GM12865 (cell line): ENCODE measurements at places on chromosomes 1 and 21.

DNA sequence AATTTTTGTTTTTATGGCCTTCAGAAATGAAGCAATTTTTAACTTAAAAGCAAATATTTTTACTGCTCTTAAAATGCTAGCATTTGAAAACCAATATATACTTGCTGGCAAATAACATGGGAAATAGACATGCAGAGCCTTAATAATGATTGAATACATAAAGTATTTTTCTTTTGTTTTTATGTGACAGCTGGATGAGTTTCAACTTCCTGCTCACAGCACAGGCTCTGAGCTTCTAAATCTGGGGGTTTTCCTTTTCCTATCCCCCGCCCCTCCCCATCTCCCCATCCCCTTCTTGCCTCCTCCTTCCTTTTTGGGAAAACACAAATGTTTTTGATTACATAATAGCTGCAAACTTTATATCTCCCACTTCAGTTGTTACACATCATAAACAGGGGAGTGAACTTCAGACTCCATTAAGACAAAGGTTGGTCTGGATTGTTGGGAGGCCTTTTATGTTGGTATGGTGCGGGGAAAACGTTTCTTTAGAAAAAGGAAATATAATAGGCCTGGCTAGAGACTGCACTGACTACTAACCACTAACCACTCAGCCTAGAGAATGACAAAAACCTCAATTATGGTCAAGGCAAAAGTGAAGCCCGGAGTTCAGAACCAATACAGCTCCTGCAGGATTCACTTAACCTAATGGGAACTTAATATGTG is 116.1 kb upstream of the GORAB start:
- DNase-seq, result no peak

DNA sequence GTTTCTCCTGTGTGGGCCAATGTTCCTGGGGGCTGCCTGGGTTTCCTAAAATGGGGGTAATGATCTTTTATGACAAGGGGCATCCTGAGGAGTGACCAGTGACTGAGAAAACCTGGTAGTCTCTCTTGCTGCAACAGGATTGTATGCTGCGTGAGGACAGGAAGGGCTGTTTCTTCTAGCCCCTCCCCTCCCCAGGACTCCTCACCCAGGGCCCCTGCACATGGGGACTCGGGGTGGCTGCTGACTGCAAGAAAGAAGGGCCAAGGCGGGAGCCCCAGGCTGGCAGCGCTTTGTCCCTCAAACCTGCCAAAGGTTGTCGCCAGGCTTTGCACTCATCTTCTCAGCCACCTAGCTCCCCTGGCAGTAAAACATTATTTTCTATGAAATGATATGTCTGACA is 442.4 kb downstream of the CAMTA1 start:
- no peak for DNase-seq

- no peak for DNase-seq
Measured at GRCh38 chr1:220747437-220748088, 559 bp upstream of the MTARC2 start.

DNA sequence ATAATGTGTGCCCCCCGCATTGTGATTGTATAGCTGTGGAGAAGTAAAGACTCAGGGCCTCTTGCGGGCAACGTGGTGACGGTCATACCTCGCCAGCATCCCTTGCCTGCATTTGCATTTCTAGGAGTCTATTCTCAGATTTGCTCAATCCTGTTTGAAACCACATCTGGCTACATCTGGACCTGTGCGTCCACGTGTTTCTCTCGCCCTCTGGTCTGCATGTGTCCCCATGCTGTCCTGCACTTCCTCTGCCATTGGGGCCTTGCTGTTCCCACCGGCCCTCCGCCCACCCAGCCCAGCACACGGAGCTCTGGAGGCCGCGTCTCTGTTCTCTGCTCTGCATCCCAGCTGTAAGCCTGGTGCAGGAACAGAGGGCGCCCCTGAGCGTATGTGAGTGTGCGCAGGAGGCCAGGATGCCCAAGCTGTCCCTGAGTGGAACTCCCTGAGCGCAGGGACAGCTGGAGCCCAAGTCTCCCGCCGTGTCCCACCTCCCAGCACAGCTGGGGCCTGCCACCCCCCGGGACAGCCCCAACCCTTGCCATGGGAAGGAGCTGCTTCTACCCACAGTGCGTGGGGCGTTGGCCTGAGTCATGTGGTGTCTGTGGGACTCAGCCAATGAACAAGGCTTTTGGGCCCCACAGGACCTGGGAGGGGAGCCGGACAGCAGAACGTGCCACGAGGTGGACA is 1.6 kb downstream of the KRTAP10-2 start:
- no peak for DNase-seq

DNA sequence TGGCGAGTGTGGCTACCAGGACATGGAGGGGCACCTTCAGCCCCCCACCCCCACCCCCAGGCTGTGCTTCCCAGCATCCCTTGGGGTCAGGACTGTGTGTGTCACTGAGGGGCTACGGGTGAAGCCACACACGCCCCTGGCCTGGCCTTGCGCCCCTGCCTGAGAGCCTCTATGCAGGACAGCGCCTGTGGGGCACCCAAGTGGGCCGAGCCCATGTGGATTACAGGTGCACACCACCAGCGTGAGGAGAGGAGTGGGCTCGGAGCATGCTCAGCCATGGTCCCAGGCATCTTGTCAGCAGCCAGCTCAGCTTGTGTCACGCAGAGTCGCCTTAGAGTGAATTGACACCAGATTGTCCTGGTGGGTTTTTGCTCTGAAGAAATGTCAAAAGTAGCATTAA is 27.9 kb downstream of the FAAP20 start:
- no peak for DNase-seq

DNA sequence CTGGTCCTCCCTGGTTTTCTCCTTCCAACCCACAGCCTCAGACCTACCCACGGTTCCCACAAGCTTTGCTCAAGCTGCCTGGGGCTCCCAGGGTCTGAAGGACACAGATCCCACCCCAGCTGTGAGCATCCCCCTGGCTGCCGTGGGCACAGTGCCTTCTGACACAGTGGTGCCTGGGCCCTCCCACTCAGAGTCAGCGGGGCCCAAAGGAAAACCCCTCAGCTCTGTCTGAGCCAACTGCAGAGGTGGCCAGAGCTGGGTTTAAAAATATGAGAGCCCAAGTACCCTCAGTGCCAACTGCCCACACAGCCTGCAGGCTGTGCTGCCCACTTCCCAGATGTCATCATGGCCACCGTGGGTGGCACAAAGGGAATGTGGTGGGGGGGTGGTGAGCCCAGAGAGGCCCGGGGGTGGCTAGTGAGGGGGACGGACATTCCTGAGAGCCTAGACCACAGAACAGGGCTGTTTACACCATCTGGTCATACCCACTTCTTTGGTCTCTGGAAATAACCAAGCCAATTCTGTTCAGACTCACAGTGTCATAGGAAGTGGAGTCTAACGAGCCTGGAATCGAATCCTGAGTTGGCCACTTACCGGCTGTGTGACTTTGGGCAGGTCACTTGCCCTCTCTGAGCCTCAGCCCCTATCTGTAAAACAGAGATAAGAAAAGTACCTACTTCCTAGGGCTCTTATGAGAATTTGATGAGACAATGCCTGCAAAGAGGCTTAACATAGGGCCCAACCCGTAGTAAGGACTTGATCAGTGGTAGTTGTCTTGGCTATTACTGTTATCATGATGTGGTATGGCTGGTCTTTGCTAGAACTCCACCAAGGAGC is 85.5 kb downstream of the CAMK2N1 start:
- no peak for DNase-seq

DNA sequence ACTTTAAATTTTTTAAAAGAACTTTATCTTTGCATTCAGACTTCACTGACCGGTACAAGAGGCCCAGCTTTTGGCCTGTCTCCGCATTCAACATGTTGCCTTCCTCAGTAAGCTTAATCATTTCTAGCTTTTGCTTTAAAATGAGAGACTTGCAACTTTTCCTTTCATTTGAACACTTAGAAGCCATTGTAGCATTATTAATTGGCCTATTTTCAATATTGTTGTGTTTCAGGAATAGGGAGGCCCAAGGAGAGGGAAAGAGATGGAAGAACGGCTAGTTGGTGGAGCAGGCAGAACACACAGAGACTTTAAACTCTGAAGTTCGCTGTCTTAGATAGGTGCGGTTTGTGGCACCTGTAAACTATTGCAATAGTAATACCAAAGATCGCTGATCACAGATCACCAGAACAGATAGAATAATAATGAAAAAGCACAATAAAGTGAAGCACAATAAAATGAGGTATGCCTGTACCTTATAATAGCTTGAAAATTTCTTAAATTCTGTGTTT is 31.4 kb downstream of the RABGAP1L start:
- peak; percentile 39 for DNase-seq

GRCh38 chr1:60227601-60228000 is 154.0 kb upstream of the C1orf87 start:
- no peak for DNase-seq

DNA sequence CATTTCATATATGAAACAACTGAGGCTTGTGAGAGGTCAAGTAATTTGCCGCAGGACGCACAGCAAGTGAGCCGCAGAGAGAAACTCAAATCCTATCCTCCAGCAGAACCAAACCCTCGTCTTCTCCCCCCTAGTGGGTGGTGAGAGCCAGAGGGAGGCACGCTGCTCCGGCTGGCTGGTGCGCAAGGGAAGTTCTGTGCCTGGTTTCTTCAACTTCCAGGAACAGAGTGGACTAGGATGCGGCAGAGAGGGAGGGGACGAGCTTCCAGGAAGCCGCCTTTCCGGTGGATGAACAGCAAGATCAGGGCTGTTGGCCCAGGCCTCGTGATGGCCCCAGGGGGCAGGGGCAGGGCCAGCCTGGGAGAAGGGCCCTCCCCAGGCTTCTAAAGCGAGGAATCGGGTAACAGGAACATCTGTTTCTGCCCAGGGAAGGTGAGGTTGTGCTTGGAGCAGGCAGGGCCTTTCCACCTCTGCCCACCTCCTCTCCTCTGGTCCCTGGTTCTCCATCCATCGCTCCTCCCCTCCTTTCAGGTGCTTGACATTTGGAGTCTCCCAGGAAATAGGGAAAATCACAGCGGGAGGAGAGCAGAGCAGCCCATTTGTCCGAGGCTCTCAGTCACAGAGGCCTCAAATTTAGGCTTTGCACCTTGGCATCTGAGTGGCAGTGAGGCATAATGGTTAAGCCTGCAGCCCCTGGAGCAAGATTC is 16.8 kb upstream of the PDIK1L start:
- DNase-seq, result no peak

- no peak for DNase-seq
Measured at GRCh38 chr21:14270631-14271030, 54.7 kb downstream of the RBM11 start.
